Stimulated activated CD4-positive, alpha-beta T cell treated with anti-CD3 and anti-CD28 coated beads, Interleukin-1b, Interleukin-23, amount 100 ng/mL, for 1 hour (primary cell): ENCODE measurements at places on chromosomes 11 and 22.

- no peak for DNase-seq
Measured at GRCh38 chr22:37819105-37819433, 4.1 kb upstream of the GALR3 start.

GRCh38 chr11:77204754-77205466 is 76.9 kb downstream of the MYO7A start:
- no peak for DNase-seq

DNA sequence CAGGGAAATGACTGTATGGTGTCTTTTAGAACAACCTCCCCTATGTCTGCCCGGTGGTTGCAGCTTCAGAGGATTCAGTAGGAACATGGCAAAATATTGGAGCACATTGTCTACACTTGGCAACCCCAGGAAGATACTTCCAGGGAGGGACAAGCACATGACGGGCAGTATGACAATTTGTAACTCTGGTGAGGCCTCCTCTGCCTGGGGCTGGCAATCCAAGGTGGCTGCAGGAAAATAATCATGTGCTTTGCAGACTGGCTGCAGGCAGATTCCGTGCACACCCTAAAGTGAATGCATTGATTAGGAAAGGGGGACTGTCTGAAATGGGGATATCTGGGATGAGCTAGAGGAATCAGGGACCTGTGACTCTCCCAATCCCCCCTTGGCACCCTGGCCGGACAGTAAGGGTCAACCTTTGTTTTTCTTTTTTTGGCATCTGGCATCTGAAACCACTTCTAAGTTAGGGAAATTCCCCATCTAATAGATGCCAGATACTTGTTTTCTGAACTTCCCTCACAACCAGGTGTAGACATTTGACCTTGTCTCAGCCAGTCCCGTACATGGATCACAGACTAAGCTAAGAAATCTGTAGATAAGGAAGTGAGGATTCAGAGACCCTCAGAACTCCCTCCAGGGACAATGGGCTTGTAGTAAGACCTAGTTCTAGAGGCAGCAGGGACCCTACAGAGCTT is 10.5 kb upstream of the PHOX2A start:
- no peak for DNase-seq

- DNase-seq = no peak
Measured at GRCh38 chr22:36204632-36205015, 3.0 kb upstream of the APOL4 start.

DNA sequence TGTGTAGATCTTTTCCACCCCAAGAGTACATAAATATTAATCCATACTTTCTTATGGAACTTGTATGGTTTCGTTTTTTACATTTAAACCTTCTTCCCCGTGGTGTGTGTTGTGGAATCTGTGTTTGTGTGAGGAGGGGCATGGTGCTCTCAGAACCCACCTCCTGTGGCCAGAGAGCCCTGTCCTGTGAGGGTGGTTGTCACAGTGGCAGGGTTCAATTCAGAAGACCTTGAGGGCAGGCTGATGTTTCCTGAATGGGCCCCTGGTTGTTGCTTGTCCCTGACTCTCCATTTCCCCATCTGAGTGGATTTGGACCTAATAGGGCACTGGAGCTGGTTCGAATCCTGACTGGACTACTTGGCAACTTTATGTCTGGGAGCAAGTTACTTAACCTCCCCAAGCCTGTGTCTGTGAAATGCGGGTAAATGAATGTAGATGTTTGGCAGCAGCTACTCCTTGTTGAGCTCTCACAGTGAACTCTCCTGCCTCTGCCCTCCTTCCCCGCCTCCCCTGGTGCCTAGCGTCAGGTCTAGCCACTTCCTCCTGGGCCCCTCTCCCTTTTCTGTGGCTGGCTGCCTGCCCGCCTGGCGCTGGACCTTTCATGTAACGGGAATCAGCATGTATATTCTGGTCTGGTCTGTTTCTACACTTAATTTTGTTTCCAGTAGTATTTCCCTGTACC is 7.3 kb downstream of the NEAT1 start:
- DNase-seq = no peak

- no peak for DNase-seq
Measured at GRCh38 chr11:6320411-6321155, at the start of gene CAVIN3. TSS of gene CAVIN3 (minus strand) at chr11:6320501. CDS start at chr11:6320476, 25 bp downstream.

GRCh38 chr11:128473636-128474035 is 113.7 kb downstream of the ETS1 start:
- no peak for DNase-seq

GRCh38 chr11:123173040-123173855 is 21.8 kb downstream of the CLMP start:
- no peak for DNase-seq

DNA sequence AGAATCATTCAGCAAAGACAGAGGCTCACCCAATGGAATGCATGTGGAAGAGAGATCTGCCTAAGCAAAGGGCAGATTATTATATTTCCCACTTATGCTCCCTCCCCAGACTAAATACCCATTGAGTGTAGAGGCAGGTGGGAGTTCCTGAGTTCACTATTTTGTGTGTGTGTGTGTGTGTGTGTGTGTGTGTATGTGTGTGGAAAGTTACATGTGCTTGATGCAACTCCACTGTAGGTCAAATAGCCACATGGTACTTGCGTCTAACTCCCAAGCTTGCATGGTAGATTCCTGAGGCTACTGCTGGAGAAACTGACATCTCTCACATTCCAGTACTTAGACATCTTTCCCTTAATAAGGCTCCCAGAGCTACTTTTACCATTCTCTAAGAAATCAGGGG is 3.4 kb upstream of the COPB1 start:
- no peak for DNase-seq

DNA sequence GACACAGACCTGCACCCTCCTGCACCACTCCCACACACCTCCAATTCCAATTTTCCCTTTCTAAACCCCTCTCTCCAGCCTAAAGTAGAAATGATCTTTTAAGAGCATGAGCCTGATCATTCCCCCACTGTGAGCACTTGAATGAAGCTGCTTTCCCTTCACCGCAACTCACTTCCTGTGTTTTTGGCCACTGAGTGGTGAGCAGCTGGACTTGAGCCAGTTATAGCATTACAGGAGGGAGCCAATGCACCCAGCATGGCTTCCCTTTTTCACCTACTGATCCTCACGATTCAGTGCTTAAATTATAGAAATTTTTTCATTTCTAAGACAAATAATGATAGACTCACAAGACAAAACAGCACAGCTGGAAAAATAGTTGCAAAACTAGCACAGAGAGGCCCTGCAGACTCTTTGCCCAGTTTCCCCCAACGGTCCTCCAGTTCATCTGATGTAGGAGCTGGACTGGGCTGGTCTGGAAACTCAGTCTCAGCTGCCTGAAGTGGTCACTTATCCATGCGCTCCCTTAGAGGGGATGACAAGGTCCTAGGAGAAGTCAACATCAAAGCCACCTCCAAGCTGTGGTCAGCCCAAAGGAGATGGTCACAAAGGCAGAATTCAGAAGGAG is 9.7 kb upstream of the APOL4 start:
- no peak for DNase-seq

GRCh38 chr11:61173456-61173855 is 12.2 kb upstream of the VPS37C start:
- DNase-seq = no peak
